ENCODE measurements at places on chromosomes 16 and 17.

DNA sequence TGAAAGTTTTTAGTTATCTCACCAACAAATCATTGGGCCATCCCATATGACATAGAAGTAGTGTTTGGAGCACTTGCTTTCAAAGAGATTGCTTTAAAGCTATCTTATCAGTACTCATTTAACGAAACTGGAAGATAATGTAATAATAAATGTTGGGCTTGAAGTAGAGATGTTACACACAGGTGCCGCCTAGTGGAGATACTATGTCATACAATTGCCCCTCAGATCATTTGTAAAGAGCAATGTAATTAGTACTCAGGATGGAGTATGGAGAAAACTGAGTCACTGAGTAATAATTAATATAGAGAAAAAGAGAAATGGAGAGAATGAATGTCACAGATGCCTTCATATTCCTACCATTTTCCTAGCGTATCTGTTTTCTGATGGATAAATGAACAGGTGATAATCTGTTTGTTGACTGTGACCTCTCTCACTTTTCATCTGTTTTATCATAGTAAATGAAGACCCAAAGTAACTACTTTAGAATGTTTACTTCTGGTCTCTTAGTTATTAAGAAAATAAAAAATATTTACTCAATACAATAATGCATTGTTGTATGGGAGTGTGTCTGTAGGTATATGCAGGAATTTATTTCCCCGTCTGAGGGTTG, 80.4 kb downstream of the EFCAB5 start:
- DNase-seq = peak; percentile 45

- DNase-seq = no peak
Observed at GRCh38 chr17:80614332-80615047, 69.9 kb downstream of the RPTOR start.

GRCh38 chr17:69763503-69763902, 311.5 kb upstream of the KCNJ16 start:
- peak; percentile 72 for DNase-seq

DNA sequence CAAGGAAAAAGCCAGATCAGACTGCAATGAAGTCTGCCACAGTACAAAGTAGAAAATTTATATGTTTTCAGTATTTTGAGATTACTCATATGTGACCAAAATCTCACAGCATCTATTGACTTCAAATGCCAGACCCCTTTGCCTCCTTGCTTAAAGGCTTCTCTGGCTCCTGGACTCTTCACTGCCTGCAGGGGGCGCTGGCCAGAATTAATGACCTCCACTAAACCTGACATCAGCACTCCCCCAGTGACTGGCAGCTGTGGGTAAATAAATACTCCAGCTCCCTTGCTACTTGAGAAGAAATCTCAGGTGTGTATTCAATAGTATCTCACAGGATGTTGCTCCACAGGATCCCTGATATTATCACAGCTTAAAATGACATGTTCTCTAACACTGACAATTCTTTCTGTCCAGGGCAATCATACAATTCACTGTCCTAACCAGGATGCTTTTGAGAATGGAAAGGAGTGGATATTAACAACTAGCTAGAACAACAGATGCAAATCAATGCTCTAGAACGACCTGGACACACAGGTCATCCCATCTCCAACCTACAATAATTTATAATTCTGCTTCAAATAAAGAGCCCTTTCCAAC, 4.0 kb downstream of the BECN1 start:
- peak; percentile 71 for DNase-seq

DNA sequence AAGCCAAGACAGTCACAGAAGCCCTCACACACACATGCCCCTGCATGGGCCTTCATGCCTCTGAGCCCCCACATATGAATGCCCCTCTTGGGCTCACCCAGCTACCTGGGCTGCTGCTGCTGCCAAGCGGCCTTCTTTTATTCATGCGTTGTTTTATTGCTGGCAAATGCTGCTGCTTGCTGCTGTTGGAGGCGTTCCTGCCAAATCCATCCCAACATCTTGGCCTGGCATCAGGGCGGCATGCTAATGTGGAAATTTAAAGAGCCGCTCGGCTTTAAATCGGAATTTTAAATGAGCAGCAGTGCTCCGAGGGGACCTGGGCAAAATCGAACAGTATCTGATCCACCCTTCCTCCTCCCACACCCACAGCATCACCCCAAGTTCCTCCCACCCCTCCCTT, 39.0 kb downstream of the NEUROD2 start:
- no peak for DNase-seq

DNA sequence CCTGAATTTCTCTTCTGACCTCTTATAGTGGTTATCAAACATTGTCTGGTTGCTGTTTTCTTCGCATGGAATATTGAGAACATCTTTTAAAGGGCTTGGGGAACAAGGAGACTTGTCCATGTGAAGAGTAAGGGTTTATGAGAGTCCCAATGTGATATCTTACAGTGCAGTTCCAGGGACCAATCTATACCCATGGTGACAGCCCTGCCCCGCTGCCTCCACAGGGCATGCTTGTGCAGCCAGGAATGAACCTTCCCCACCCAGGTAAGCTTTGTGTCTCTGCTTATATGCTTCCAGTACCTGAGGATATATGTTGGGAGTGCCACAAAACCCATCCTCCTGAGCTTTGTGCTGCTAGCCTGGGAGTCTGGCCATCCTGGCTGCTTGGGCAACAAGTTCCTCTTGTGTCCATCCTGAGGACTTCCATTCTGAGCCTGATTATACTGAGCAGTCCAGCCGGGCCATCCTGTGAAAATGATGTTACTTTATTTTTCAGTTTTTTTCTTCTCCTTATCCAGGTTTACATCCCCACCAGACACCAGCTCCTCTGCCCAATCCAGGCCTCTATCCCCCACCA, 9.5 kb upstream of the RAPGEFL1 start:
- no peak for DNase-seq

- DNase-seq = no peak
Observed at GRCh38 chr16:68013440-68013839, 2.3 kb downstream of the DPEP2NB start.

GRCh38 chr16:4227040-4227332, 14.9 kb downstream of the SRL start:
- no peak for DNase-seq
